ENCODE measurements at places on chromosomes 2 and 18.
A peak's percentile ranks its signal among the peaks of the same experiment; 100 is the strongest.

GRCh38 chr2:192098814-192099491 is 95.8 kb downstream of the TMEFF2 start:
- DNase-seq, result no peak

- DNase-seq, result no peak
Observed at GRCh38 chr2:196167666-196168065, 3.7 kb downstream of the STK17B start.

- no peak for DNase-seq
Observed at GRCh38 chr2:125652280-125652679, 1003.7 kb upstream of the GYPC start.

DNA sequence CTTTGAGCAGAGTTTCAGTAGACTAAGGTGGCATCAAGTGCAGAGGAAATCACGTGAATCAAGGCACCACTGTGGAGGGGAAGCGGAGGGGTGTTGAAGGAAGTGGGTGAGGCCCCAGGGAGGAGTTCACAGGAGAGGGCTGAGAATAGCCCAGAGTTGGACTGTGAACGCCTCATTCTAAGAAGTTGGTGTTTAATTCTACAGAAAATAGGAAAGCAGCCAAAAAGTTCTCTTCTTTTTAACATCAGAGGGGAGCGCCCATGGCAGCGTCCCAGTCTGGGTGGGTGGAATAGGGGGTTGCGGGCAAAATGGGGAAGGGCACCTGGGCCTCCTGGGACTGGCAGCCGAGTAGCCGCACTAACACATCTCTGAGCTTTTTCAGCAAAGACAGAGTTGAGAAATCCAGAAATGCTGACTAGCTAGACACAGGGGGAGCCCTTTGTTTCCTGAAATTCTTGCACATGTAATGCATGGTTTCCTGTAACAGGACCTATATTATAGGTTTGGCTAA is 97.0 kb downstream of the NEB start:
- DNase-seq, result no peak

GRCh38 chr2:228509021-228509420 is 327.5 kb upstream of the SPHKAP start:
- DNase-seq, result peak; percentile 25

GRCh38 chr2:240812721-240813120 is 7.3 kb downstream of the KIF1A start:
- DNase-seq, result no peak

DNA sequence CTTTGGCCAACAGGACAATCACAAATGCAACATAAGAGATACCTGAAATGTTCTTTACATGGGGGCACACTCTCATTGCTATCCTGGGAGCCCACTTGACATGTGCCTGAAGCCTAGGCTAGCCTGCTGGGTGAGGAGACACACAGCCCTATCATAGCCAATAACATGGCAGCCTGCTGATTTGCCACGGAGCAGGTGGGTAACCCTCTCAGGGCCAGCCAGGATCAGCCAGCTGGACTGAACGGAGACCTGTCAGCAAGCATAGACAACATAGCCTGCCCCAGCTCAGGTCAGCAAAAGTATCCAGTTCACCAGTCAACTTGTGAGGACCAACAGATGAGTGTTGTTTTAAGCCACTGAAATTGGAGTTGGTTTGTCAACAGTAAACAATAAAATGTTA is 566.5 kb downstream of the DCDC2C start:
- no peak for DNase-seq

DNA sequence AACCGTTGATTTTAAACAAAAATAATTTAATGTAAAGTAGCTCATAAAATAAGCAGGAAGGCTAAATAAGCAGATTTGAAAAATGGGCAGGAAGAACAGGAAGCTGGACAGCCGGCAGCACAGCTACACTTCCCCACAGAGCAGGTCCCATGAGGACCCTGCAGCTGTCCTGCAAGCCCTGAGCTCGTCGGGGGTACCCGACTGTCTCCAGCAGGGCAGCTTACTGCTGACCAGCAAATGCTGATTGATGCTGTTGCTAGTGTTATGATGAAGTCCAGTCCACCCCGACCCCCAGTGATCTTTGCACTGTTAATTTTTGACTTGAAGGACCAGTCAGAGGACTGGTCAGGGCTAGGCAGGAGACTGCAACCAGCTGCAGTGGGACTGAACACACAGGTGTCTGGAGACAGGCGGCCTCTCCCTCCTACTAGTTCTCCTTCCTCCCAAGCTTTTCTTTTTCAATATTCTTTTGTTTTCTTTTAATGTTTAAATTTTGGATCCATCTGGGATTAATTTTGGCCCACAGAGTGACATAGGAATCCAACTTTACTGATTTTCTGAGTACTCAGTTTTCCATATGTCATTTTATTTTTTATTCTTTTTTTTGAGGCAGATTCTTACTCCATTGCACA is 27.7 kb downstream of the POLE4 start:
- no peak for DNase-seq
